ENCODE measurements at places on chromosomes 13 and 19. TPM values are rescaled to one million over a fixed set of nuclear protein-coding genes. Genes with fewer than 3 reads are reported as not detected.

LILRB5 gene
- 16.6 TPM for total RNA-seq

DNA sequence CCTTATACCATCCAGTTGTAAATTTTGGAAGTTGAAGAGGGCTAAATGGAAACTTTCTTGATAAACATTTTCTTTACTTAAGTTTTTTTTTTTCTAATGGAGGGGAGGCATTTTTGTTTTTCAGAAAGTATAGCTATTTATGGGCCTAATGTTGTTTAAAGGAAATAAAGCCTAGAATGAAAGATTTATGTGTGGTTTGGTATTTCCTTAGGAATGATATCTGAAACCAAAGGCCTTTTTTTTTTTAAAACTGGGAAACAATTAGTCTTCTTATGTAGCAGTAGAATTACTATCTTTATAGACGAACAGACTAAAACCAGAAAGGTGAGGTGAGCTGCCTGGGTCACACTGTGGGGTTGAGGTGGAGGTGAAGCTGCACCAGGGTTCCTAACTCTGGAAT lies 80.1 kb downstream of the ESD start:
- DNase-seq = no peak

LIN37 gene
- total RNA-seq = 18.3 TPM

- DNase-seq = no peak
Observed at GRCh38 chr19:54523403-54523802, 20.8 kb downstream of the LAIR2 start.

DNA sequence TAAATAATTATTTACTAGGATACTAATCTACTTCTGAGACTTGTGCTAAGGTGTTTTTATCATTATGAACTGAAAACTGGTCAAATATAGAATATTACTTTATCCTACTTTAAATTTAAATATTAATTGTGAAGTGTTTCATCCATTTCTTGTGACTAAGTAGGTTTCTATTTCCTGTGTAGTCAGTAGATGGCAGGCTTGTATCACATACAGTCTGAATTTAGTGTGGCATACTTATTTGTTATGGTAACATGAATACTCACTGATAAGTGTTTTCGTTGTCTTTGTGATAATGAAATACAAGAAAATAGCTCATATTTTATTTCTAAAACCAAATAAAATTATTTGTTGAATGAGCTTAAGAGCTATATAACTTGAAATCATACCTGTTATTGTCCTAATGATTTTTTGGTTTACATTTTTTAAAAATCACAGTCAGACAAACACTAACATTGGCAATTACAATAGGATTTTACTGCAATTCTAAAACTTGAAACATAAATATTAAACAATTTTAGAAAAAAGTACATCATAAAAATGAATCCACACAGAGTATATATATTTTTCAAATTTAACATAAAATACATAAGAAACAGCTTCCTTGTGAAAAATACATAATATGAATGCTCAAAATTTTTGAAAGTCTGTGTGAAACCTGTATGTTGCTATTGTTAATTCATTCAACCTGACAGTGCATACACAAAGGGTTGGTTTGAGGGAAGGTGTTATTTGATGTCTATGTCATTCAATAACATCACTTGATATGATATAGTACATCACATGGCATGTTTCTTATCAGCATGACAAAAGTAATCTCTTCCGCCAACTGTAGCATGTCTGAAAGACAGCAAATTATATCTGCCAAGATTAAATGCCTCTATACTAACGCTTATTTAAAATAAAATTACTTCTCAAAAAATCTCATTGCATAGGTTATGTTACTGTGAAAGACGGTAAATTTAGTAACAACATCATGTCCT lies 904.8 kb upstream of the PCDH20 start:
- no peak for DNase-seq

GRCh38 chr19:33493401-33494275 lies 28.0 kb downstream of the PEPD start:
- no peak for DNase-seq

MADCAM1 gene
- 0.42 TPM for total RNA-seq
